ENCODE measurements at places on chromosomes 1 and 21. TPM values are rescaled to one million over a fixed set of nuclear protein-coding genes. Genes with fewer than 3 reads are reported as not detected.

DNASE2B gene
- 0.69 TPM for total RNA-seq

UTS2 gene
- total RNA-seq, result not detected

CCDC30 gene
- 0.67 TPM for total RNA-seq

FOXD2 gene
- total RNA-seq, result not detected

NOC2L gene
- total RNA-seq, result 129 TPM

KRTAP19-3 gene
- total RNA-seq, result not detected

OLFML3 gene
- total RNA-seq, result 1.4 TPM

CYP4A22 gene
- not detected for total RNA-seq

LDLRAP1 gene
- total RNA-seq, result 21.8 TPM

AIM2 gene
- not detected for total RNA-seq

OR2T3 gene
- total RNA-seq, result not detected

FCRL2 gene
- not detected for total RNA-seq

LRRN2 gene
- total RNA-seq, result not detected

GUCA2A gene
- not detected for total RNA-seq

F13B gene
- total RNA-seq, result not detected

CD52 gene
- not detected for total RNA-seq

CFAP74 gene
- not detected for total RNA-seq

FAM151A gene
- not detected for total RNA-seq

ERG gene
- total RNA-seq, result not detected

CLCA1 gene
- total RNA-seq, result not detected

BGLAP gene
- not detected for total RNA-seq

LY9 gene
- total RNA-seq, result not detected

FABP3 gene
- total RNA-seq, result 5.7 TPM

Data from melanocyte of skin (primary cell).